ENCODE measurements at places on chromosomes 7 and 10.

DNA sequence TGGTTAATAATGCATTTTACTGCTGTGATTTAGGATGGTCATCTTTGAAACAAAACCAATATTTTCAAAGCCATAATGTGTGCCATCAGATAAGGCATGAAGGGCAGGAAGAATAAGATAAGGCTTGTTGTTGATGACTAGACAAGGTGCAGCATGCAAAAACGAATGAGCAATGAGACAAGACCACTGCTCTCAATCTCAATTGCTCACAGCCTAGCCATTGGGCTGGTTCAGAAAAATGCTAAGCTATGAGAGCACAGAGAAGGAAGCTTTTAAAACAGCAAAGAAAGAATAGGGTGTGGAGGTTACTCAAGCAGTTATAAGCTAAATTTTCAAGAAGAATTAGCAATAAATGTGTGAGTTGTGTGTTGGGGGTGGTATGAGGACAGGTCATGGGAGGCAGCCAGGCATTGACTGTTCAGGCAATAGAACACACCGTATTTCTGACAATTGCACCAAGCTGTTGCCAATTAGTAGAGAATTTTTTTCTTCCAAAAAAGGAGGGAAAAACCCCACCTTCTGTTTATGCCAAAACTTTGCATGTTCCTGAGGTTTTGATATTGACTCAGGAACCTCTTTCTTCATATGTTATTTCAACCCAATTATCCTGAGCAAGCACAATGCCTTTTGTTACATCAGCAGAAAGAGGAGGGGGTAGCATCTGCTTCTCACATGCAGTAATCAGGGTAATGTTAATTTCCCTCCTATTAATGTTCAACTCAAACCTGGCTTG is 276.5 kb downstream of the HDAC9 start:
- DNase-seq, result no peak

GRCh38 chr7:826230-826917 is 5.9 kb upstream of the SUN1 start:
- no peak for DNase-seq

DNA sequence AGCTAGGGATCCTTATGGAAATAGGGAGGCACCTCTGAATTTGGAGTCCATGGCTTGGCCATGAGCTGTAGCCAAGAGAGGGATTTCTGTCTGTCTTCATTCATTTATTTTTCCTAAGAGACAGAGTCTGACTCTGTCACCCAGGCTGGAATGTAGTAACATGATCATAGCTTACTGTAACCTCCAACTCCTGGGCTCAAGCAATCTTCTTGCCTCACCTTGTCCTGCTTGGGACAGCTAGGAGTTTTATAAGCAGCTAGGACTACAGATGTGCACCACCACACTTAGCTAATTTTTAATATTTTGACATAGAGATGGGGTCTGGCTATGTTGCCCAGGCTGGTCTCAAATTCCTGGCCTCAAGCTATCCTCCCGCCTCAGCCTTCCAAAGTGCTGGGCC is 8.5 kb upstream of the HABP2 start:
- DNase-seq, result no peak

DNA sequence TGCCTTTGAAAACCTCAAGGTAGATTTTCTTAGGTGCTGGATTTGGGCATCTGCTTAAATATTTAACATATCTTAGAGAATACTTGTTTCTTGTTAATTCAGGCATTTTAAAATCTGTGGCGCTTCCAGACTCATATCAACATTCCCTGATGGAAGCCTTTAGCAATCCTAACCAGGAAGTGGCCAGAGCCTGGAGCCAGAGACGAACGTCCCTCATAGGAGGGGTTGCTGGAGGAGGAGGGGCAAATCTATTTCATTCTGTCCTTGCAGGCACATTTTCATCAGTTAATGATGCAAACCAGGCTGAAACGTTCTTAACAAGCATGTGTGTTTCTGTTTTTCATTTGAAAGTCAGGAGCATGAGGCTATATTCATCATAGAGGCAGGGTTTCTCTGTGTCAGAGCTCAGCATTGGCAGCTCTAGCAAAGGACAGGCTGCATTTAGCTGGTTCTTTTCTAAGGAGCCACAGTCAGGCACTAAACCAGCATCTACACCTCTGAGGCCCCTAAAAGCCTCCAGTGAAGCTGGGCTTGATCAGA is 17.8 kb upstream of the IFIT2 start:
- no peak for DNase-seq

DNA sequence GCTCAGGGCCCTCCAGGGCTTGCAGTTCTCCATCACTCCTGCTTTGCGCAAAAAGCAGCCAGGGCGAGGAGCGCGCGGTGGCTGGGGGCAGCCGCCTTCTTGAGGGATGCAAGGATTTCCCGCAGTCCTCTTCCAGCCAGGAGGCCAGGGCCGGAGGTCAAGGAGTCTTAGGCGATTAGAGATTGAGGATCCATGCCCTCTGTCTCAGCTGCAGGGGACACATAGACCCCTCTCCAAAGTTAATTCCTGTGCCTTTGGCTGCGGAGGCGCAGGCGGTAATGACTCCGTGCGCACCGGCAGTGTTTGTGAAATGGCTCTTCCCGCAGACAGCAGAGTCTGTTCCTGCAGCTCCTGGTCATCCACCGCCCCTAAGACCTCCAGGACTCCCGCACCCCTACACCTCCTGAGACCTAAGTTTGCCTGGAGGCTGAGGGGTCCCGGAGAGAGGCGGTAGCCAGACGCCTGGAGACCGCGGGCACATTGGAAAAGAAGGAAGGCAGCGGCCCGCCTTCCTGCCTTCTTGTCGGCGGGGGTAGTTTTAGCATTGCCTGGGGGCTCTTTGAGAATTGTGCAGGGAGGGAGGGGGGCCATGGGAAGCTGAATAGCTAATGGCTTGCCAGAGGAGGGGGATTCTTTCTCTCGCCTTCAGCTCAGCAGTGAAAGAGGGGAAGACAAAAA is 3.3 kb upstream of the NEUROG3 start:
- no peak for DNase-seq

- DNase-seq, result no peak
Measured at GRCh38 chr7:101125989-101126650, 784 bp upstream of the SERPINE1 start.

DNA sequence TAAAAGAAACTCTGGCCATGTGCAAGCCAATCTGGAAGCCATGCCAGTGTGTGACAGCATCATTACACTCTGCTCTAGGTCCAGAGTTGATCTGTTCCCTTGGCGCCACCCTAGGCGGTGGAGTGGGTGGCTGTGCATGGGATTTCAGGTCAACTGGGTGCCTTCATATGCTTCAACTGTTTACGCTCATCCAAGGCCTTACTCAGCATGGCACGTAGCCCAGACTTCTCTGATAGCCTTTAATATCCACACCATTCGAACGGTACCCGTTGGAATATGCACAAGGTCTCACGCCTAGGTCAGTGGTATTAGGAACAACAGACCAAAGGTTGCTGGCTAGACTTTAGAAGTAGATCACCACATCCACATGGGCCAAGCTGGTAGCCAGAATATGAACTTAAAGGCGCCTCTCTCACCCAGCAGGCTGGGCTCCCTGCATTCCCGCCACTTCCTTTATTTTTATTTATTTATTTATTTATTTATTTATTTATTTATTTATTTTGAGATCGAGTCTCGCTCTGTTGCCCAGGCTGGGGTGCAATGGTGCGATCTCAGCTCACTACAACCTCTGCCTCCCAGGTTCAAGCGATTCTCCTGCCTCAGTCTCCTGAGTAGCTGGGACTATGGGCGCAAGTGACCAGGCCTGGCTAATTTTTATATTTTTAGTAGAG is 18.7 kb upstream of the ACHE start:
- DNase-seq, result no peak

GRCh38 chr10:3672220-3672619 is 112.8 kb downstream of the KLF6 start:
- no peak for DNase-seq

DNA sequence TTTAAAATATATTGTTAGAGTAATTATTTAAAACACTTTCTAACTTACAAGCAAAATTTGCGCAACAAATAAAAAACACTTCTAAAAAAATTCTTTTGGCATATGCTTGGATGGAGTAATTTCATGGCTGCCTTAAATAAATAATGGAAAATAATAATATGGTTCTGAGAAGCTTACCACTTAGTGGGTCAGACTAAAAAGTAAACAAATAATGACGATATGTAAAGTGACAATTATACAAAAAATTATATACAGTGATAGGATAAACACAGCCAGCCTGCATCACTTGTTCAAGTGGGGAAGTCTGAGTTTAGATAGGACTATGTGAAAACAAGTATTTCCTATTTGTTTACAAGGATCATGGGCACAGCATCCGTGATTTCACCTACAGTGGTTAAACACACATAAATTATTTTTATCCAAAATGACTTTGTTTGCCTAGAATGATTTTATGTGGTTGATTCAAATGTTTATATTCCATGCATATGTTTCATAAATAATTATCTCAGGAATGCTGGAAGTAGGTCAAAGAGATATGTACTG is 141.7 kb upstream of the SEMA3D start:
- DNase-seq, result no peak

GRCh38 chr10:33509231-33509831 is 174.9 kb upstream of the NRP1 start:
- DNase-seq, result no peak
